AG10803 (cell line): ENCODE measurements at places on chromosomes 16 and 17.

DNA sequence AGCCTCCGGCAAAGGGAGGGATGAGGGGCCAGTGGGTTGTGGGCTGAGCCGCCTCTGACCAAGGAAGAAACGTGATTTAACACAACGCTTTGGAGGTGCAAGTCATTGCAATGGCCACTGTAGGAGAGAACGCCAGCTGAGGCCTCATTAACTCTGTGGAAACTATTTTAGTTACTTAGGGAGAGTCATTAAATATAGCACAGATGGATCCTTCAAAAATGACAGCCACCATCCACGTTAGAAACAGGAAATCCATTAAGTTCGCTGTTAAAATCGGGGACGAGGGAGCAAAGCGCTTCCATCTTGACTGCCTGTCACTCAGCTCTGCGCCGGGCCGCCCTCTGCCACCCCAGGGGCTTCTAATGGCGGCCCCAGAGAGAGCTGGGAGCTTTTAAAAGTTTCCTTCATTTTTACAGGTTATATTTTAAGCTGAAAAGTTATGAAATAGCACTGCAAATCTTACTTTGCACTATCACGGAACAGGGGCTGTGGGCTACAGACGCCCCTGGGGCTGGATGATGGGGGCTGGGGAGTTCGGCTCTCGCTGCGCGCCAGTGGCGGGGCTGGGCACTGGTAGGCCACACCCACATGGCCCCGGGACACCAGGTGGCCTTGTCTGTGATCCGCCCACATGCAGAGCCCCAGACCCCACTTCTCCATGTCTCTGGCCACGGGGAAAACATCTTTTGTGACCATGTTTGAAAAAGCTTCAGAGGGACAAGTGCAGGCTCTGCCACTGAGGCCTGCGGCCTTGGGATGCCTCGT lies 54.6 kb downstream of the LMF1 start:
- no peak for DNase-seq

DNA sequence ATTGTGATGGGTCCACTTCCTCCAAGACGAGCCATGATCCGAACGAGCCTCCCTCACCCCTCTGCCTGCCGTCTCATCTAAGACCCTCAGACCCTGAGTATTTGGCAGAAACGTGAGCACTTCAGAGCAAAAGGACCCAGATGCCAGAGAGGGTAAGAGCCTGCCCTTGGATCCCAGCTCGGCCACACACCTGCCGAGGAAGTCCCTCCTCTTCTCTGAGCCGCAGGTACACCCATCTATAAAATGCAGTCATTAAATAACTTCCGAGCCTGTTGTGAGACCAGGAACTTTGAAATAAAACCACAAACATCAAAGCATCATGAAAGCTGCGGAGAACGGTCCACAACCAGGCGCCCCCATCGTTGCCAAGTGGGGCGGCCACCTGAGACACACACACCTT lies 64.8 kb upstream of the DOC2B start:
- DNase-seq: no peak

DNA sequence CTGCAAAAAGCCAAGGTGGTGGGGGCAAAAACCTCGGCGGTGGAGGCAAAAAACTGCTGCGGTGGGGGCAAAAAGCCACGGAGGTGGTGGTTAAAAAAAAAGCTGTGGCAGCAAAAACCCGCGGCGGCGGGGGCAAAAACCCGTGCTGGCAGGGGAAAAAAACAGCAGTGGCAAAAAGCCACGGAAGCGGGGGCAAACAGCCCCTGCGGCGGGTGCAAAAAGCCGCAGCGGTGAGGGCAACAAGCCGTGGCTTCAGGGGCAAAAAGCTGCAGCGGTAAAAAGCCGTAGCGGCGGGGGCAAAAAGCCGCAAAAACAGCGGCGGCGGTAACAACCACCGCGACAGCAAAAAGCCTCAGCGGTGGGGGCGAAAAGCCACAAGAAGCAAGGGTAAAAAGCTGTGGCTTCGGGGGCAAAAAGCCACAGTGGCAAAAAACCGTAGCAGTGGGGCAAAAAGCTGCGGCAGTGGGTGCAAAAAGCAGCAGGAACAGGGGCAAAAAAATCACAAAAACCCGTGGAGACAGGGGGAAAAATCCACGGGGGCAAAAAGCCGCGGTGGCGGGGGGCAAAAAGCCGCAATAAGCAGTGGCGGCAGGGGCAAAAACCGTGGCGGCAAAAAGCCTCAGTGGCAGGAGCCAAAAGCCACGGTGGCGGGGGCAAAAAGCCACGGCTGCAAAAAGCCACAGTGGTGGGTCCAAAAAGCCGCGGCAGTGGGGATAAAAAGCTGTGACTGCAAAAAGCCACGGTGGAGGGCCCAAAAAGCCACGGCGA lies 193.7 kb downstream of the SHCBP1 start:
- DNase-seq: no peak

DNA sequence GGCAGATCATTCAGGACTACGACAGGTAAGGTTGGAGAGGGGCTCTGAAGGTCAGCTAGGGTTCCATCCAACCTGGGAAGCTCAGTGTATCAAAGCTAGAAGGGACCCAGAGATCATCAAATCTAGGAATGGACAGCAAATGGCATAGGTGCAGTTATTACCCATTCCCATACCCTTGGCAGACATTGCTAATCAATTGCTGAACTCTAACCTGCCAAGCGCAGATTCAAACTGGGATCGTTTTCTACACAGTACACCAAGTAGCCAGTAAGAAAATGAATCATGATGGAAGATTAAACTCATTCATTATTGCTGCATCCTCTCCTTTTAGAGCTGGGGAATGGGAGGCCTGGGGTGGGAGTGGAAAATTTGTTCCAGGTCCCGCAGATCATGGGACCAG lies 33.6 kb downstream of the CPNE2 start:
- no peak for DNase-seq
